ENCODE measurements at places on chromosomes 5 and 9.

GRCh38 chr9:114093031-114093471 lies 6.0 kb downstream of the KIF12 start:
- DNase-seq = no peak

- no peak for DNase-seq
Measured at GRCh38 chr5:106312360-106312759, 1358.4 kb downstream of the EFNA5 start.

- DNase-seq = no peak
Measured at GRCh38 chr9:72129271-72130156, 19.7 kb upstream of the GDA start.

- DNase-seq = no peak
Measured at GRCh38 chr9:33162721-33163311, 4.3 kb downstream of the B4GALT1 start.

DNA sequence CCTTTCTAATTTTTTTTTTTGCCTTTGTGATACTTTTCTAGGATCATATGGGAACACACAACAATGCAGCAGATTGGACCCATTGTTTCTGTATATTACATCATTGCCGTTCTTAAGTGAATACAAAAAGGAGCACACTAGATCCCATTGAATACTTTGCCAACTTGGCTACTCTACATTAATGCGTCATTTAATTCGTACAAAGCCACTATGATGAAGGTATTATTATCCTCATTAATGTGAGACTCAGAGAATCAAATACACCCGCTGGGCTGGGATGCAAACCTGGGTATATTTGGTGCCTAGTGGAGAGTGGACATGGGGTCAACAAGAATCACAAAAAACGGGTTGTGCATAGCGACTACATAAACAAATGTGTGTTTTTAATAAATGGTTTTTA lies 31.9 kb downstream of the OR2K2 start:
- DNase-seq = no peak

- DNase-seq = no peak
Measured at GRCh38 chr5:56615361-56616153, 199.8 kb upstream of the MAP3K1 start.

DNA sequence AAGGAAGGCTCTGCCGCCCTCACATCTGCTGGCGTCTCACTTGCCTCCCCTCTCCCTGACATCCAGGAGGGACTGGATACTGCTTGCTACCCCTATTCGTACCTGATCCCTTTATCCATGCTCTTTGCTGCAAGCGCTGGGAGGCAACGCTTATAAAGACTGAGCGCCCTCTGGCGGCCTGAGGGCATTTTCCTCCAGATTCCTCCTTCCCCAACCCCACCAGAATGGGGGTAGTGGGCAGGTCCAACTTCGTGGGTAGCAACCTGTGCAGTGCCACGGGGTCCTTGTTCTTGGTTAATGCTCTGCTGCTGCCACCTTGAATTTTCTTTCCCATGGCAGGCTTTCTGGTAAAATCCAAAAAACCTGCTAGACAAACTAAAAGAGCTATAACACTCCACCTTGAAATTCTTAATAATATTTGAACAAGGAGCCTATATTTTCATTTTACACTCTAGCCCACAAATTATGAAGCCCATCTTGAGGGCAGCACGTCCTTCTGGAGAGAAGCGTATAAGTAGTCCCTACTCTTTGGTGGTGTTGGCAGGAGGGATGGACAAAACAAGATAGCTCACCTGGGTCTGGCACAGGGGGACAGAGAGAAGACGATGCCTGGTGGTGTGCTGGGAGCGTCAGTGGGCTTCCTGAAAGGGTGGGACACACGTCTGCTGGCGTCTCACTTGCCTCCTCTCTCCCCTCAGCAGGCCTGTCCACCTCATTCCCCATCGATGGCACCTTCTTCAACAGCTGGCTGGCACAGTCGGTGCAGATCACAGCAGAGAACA lies 52.5 kb downstream of the JADE2 start:
- peak; percentile 88 for DNase-seq

GRCh38 chr5:109682383-109682782 lies 7.3 kb upstream of the MAN2A1 start:
- no peak for DNase-seq

DNA sequence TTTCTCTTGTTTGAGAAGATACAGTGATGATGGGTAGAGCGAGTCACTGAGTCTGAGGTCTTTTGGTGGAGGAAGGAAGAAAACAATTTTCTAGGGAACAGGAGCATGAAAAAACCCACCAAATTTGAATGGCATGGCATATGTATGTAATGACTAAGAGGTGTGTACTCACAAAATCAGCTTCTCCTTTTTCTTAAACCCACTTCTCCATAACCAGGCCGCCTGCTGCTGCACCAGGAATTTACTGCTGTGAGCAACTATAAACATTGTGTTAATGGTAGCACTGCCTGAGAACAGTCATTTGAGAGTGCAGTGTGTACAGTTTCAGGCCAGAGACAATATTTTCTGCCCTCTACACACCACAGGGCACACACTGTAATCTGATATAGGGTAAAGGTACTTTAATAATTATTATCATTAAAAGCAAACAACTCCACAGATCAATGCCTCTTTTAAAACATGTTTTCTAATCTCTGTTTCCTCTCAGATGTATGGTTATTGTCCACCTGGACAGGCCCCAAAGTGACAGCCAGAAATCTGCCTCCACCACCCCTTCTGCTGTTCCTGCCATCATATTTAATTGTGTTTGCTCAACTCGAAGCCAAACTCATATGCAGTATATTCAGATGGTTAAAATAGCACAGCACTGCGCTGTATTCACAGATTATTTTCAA lies 241.6 kb downstream of the KIAA0825 start:
- DNase-seq = no peak

DNA sequence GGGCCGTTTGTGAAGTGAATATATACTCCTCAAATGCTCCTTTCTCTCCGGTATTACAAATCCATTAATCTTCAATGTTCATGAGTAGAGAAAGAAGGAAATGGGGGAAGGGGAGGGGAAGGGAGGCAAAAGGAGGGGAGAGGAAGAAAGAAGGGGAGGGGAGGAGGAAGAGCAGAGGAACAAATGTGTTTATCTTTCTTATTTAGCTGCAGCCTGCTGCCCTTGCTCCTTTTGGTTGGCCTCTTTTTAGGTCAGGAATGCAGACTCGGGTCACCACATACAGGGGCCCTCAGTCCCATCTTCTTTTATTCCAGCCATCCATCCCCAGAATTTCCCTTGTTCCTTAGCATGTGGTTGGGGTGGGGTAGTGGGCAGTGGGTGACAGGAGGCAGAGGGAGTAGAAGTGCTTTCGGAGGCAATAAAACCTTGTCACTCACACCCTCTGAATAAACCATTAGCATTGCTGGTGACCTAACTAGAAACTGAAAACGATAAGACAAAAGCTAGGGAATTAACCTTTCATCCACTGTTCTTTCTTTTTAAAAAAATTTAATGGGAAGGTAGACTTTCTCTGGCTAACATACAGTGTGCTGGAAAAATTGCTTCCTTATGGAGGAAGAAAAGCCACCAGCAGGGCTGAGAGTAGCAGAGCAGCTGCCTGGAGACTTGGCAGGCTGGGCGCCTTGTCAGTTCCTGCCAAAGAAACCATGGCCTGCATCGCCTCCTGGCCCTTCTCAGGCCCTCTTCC lies 16.8 kb upstream of the PRLR start:
- no peak for DNase-seq

DNA sequence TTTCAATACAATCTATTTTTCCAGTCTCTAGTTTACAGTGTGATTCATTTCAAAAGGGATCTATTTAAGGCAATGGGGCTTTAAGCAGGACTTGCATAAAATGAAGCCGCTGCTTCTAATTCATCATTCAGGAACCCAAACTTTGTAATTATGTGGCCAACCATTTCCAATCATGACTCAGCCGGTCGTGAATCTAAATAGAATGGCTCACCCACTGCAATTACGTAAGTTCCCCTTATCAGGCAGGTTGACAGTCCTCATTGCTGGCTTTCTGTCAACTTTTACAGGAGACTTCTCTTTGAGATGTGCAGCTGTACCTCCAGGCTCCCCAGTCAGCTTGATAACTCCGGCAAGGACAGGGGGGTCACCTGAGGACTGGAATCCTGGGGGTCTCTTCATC lies 152.8 kb upstream of the DAP start:
- no peak for DNase-seq

- no peak for DNase-seq
Measured at GRCh38 chr5:141261238-141261546, 16.0 kb downstream of the PCDHB15 start.

DNA sequence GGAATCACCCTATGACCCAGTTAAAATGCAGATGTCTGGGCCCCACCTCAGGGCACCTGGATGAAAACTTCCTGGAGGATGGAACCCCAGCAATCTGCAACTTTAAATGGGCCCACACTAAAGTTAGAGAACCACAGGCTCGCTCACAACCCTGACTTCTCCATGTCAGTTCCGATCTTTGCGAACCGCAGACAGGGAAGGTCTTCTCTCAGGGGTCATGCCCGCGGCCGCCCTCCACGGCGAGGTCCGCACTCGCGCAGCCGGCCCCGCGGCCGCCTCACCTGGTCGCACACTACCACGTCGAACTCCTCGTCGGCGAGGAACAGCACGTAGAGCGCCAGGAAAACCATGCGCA lies 499 bp downstream of the ALG2 start:
- DNase-seq = no peak

GRCh38 chr5:79399046-79399445 lies 114.9 kb downstream of the HOMER1 start:
- DNase-seq = no peak

- peak; percentile 31 for DNase-seq
Measured at GRCh38 chr5:143261748-143262392, 141.6 kb downstream of the NR3C1 start.

DNA sequence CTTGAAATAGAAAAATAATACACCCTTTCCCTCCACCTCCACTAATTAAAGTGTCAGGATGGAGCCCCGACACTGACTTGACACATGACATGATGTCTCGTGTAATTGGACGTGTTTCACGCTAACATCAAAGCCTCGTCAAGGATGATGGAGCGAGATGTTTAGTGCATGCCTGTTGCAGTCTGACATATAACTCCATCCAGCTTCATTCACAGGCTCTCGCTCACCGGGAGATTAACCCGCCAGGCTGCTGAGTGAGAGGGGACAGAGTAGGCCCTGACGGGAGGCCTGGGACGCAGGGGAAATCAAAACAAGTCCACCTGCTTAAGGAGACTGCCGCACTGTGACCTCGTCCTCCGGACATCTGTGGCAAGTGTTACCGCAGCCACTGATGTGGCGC lies 263.5 kb downstream of the SLIT3 start:
- no peak for DNase-seq

- DNase-seq = no peak
Measured at GRCh38 chr5:67334373-67334772, 137.8 kb upstream of the CD180 start.

DNA sequence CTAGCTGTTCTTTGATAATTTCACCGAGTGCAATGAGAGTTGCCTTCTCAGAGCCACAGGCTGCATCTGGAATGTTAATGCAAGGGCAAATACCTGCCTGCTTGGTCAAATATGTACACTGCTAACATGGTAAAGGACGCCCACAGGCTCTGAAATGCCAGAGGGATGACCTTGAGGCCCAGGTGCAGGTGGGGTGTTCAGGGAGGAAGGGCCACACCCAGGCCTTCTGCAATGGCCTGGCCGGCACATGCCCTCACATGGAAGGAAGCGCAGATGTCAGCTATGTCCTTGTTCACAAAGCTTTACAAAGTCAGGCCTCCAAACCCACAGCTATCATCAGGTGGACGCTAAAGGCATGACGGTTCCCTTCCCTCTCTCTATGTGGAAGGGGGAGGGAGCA lies 48.6 kb downstream of the HRH2 start:
- DNase-seq = no peak

GRCh38 chr5:173751266-173751600 lies 134.8 kb upstream of the BOD1 start:
- DNase-seq = no peak

GRCh38 chr9:14339746-14340145 lies 25.8 kb upstream of the NFIB start:
- DNase-seq = no peak

DNA sequence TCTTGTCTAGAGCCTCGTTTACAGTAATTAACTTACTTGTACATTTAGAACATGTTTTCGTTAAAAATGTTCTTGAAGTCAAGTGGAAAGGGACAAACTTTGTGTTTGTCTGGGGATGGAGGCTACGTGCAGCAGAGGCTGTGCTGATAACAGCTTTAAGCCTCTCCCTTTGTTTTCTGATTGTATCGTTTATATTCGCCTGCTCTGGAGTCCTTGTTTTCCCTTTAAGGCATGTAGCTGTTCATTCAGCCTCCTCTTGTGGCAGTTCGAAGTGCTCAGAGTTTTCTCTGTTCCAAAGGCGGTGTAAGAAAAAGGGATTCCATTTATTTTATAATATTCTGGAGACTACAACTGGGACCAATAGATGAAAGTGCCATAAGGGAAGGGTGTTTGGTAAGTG lies 1.9 kb downstream of the SLC36A1 start:
- DNase-seq = no peak

DNA sequence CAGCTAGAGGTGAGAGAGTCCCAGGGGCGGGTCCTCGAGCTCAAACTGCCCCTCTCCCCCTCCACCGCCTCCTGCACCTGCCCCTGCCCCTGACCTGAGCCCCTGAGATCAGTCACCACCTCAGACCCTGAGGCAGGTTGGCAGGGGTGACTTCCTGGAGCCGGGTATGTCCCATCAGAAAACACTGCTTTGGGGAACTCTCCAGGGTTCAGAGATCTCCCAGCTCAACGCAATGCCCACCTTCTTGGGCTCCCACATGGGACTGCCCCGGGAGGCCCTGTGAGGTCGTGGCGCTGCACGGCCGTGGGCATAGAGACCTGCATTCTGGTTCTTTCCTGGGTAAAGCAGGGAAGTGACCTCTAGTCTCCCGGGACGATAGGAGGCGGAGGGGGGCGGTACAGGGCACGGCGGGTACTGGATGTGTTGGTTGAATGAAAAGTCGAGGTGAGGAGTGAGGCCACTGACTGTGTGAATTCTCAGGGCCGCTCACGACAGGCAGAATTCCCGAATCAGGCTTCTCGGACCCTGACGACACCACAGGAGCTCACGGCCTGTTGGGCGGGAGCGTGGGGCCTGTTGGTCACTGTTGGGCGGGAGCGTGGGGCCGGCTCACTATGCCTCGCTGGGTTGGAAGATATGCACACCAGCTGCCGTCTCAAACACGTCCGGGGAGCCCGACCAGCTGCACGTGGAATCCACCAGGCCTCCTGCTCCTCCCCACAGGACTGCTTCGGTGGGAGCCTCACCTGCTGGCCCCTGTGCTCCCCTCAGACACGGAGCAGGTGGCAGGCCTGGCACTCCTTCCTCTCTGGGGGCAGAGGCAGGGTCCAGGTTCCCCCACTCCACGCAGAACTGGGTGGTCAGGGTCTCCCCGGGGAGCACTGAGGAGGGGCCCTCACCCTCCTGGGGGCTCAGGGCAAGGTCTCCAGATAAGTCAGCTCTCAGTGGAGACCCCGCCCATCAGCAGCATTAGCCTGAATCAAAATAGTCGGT lies 178.0 kb upstream of the PPP1R26 start:
- DNase-seq = no peak

- DNase-seq = no peak
Measured at GRCh38 chr5:132802044-132802684, 10.9 kb upstream of the SOWAHA start.

DNA sequence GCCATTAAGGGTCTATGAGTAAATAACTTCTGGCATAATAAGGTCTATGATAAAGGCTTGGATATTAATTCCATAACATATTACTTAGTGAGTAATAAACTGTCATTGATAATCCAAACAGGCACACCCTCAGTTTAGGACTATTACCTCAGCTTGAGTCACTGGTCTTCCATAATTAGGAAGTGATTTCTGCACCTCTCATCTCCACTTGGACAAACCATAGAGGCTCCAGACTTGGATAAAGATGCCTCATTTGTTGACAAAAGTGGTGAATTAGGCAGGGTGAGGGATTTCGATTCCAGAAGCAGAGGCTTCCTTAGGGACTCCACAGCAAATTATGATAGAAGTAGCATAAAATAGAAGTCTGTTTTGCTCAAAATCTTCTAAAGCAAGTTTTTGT lies 127.5 kb upstream of the MTAP start:
- DNase-seq = no peak

All from activated T-cell treated with anti-CD3 and anti-CD28 coated beads, Interleukin-2, amount 50 U/mL, for 48 hours (primary cell).